ENCODE measurements at places on chromosomes 3 and 15. TPM values are rescaled to one million over a fixed set of nuclear protein-coding genes. Genes with fewer than 3 reads are reported as not detected.

Gene AADAC
- not detected for total RNA-seq

Gene GADL1
- not detected for total RNA-seq

Gene COL6A6
- total RNA-seq, result 1.3 TPM

Gene CXCR6
- total RNA-seq, result not detected

Gene LMLN
- 6.6 TPM for total RNA-seq

Gene GPR62
- not detected for total RNA-seq

Gene ATP13A5
- total RNA-seq, result not detected

Gene GXYLT2
- total RNA-seq, result 37.8 TPM

Gene NDUFB4
- total RNA-seq, result 18.2 TPM

Gene C2CD4A
- not detected for total RNA-seq

Gene CCR9
- total RNA-seq, result not detected

Gene NMNAT3
- total RNA-seq, result 1.1 TPM

Gene AGBL1
- not detected for total RNA-seq

Gene CHRFAM7A
- total RNA-seq, result 2.2 TPM

Gene FMN1
- total RNA-seq, result 6.8 TPM

Gene ZBTB47
- total RNA-seq, result 63.5 TPM

Gene TLR9
- not detected for total RNA-seq

Gene ADGRG7
- total RNA-seq, result not detected

Gene CPLX3
- total RNA-seq, result not detected

Gene MAN2C1
- total RNA-seq, result 122 TPM

Gene USP3
- total RNA-seq, result 49.5 TPM

Gene GASK1A
- total RNA-seq, result 1.3 TPM

Gene TATDN2
- total RNA-seq, result 25.5 TPM

Gene TRPM1
- total RNA-seq, result not detected

Gene FEZF2
- total RNA-seq, result not detected

Gene ROPN1
- total RNA-seq, result not detected

Gene PTX3
- 515 TPM for total RNA-seq

Gene PDE8A
- total RNA-seq, result 38.8 TPM

Gene TCAIM
- total RNA-seq, result 19.4 TPM

Gene VIPR1
- total RNA-seq, result 0.32 TPM

Gene ESYT3
- total RNA-seq, result 0.97 TPM

Gene NCBP2
- total RNA-seq, result 48.3 TPM

Gene SLC6A1
- not detected for total RNA-seq

Gene SLC15A2
- 0.32 TPM for total RNA-seq

Gene HIGD2B
- not detected for total RNA-seq

Gene EPHA3
- 0.65 TPM for total RNA-seq

Gene TMC3
- total RNA-seq, result not detected

Gene LSMEM2
- not detected for total RNA-seq

Gene PPARG
- total RNA-seq, result 20.8 TPM

Gene TM6SF1
- 0.16 TPM for total RNA-seq

Gene ATP10A
- total RNA-seq, result 13.1 TPM

Gene KCNAB1
- not detected for total RNA-seq

Gene AHSG
- total RNA-seq, result not detected

Gene PYDC2
- not detected for total RNA-seq

Gene LRRIQ4
- total RNA-seq, result 0.16 TPM

Gene ANKRD63
- total RNA-seq, result not detected

Gene ARPIN
- 18.0 TPM for total RNA-seq

Gene CLDN11
- 290 TPM for total RNA-seq

Gene SUSD5
- total RNA-seq, result 16.1 TPM

Gene LAMB2
- total RNA-seq, result 373 TPM

Gene ARL6
- 7.7 TPM for total RNA-seq

Gene NME9
- total RNA-seq, result not detected

Gene CACNA2D3
- 2.4 TPM for total RNA-seq

Gene USP50
- total RNA-seq, result 0.65 TPM

Gene CHRM5
- total RNA-seq, result under 0.01 TPM

Gene OCA2
- 0.12 TPM for total RNA-seq

Gene CCDC80
- total RNA-seq, result 854 TPM

Gene MUC13
- not detected for total RNA-seq

Data from hair follicle dermal papilla cell (primary cell).